ENCODE measurements at places on chromosomes 11 and 22.

GRCh38 chr11:131685206-131685605 lies 314.8 kb downstream of the NTM start:
- no peak for DNase-seq

DNA sequence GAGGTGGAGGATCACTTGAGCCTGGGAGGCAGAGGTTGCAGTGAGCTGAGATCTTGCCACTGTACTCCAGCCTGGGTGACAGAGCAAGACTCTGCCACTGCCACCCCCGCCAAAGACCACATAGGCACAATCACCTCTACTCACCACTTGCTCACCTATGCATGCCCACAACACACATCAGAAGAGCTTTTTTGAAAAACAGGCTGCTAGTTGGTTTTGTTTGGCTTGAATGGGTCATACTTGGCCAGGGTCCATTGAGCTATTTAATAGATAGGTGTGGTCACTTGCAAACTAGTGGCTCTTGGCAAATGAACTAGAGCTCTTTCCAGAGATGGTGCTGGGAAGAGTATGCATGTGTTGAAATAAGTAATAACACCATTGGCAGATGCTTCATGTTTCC lies 80.1 kb downstream of the EMSY start:
- no peak for DNase-seq

DNA sequence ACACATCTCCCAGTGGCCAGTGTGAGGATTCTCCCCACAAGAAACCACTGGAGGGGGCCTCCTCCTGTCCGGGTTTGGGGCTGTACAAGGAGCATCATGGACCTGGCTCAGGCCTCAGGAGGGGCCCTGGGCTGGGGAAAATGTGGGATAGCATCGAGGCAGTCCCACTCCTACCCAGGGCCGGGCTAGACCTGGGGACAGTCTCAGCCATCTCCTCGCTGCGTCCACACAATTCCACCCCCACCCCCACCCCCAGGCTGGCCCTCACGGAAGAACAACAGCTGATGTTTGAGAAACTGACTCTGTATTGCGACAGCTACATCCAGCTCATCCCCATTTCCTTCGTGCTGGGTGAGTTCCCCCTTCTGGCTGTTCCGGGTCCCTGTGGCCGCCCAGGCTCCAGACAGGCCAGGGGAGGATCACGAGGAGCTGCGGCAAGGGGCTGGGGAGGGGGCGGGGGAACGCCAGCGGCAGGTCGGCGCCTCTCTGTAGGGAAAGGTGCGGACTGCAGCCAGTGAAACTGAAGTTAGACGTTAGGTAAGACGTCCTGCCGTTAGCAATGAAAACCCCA lies 4.8 kb downstream of the BEST1 start:
- DNase-seq, result no peak

DNA sequence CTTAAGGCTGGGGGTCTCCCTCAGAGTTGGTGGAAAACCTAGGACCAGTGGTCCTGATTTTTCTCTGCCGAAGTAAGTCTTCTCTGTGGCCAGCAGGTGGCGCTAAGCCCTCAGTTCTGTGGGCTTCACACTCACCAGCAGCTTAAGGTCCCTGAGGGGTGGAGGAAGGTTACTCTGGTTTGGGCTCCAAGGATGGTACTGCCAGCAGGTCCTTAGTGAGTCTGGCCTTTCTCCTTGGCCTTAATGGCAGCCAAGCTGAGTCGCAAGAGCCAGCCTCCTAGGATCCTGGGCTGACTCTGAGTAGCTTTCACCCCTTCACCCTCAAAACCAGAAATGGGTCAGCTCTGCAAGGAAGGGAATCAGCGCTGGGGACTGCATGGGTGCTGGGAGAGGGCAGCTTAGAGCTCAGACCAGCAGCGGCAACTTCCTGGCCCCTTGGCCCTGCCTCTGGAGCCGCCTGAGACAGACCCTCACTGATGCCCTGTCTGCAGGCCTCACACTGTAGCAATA lies 4.4 kb downstream of the KCNJ11 start:
- DNase-seq, result peak; percentile 72

DNA sequence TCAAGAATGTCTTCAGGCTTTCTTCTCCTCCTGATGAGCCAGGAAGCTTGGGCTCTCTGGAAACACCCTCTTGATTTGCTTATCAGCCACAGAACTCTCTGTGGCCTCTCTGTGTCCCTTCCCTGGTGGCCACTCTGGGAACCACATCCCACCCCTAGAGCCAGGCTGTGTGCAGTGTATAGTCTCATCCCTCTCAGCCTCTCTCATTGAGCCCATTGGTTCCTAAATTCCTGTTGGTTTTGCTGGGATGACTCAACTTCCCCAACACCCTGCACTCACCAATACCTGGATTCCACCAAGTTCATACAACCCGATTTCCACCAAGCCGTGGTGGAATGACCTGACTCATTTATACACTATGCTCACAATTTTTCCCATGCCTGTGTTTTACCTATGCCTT lies 5.2 kb downstream of the IRAG1 start:
- no peak for DNase-seq

DNA sequence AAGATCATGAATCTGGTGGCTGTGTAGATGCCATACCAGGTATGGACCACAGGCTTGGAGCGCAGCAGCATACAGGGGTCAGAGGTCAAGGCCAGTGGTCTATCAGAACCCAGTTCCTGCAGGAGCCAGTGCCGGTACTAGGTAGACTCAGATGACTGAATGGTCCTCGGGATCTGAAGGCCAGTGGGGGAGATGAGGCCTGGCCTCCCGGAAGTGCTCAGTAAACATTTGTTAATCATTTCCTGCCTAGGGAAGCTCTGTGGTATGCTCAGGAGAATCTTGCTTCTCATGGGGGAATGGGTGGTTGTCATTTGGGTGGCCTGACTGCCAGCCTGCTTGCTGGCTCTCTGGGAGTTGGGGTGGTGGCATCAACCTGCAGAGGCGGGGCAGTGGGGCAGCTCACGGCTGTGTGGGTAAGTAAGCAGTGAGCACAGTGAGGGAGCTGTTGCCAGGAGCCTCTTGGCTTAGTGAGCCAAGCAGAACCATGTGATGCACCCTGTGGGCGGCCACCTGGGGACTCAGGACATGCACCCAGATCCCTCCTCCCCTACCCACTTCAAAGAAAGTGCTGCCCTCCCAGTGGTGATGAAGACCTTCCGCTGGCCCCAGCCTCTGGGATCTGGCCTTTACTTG lies 33.0 kb downstream of the PTPRJ start:
- DNase-seq, result no peak

DNA sequence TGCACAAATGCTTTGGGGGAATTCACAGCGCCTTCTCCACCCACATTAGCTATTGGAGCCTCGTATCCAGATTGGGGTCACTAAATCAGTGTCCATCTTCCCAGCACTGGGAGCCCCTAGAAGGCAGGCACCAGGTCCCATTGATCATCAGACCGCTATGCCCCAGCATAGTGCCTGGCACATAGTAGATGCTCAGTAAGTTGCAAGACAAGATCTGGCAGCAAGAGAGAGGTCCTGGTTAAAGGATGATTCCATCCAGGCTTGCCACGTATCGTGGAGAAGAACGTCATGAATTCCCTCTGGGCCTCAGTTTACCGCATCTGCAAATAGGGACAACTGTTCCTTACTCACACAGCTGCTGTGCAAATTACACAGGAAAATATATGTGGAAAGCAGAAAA lies 1.7 kb downstream of the TMEM184B start:
- no peak for DNase-seq

- DNase-seq, result no peak
These were observed 60.0 kb downstream of the COMMD9 start for GRCh38 chr11:36229091-36229705.

DNA sequence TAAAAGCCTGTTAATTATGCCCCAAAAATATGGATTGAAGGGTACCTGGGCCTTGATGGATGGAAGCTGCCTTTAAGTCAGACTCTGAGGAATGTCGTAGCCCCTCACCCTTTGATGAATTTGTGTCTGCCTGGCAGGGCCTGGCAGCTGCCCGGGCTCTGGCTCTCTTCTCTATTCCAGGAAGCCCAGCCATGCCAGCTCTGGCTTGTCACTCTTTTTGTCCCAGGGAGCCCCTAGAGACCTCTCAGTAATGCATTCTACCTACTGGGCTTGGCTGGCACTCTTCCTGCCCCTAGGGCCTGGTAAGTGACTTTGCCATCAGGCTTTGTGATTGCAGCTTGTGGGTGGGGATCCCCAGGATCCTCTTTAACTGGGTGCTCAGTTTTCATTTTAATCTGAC lies 103.8 kb downstream of the GRIK4 start:
- DNase-seq, result no peak

- DNase-seq, result no peak
These were observed 84.8 kb downstream of the TP53I11 start for GRCh38 chr11:44865866-44866272.

GRCh38 chr11:76152741-76153570 lies 53.3 kb downstream of the WNT11 start:
- no peak for DNase-seq

DNA sequence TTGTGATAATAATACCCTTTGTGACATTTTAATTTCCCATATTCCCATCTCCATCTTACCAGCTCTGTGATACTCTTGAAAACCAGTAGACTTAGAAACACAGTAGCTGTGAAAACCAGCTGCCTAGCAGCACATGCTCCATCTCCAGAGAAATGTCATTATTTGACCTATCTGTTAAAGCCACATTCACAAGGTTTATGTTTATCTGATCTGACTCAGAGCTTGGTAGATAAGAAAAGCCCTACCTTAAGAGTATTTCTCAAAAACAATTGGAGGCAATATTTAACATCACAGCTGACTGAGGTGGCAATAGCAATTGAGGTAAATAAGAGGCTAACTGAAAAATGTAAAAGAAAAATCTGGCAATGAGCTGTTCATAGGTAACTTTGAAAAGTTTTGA lies 8.1 kb upstream of the ANO3 start:
- DNase-seq, result no peak

DNA sequence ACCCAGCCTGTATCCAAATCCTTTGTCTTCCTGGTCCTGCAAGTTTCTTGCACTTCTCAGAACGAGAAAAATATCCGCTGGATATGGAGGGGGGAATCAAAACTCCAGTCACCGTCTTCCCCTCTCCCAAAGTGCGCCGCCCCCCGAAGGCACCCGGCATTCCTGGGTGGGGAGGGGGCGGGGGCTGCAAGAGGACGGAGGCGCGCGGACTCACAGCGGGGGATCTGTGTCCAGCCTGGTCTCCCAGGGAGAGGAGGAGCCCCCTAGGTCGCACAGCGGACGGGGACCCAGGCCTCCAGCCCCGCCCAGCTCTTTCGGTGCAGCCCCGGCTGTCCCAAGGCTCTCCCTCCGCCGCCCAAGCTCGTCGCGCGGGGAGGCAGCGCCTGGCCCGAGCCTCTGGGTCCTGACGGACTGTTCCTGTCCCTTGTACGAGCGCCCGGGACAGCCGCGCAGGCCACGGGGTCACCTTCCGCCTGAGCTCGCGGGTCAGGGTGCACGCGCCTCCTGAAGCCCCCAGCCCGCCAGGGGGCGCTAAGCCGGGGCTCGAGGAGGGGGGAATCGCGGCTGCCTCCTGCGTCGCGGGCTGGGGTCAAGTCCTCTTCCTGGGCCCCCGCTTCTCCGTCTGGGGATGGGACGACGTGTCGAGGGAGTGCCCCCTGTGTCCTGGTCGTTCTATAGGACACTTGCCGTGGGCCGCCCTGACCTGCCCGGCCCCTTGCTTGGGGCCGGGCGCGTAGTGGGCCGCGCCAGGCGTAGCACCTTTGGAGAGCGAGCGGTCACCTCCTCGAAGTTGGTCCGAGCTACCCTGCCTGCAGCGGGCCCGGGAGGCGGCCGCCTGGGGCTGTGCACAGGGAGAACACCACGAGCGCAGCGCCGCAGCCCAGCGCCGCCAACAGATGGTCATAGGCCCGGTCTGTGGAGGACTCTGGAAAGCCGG lies 2.4 kb upstream of the WNT11 start:
- DNase-seq, result no peak

DNA sequence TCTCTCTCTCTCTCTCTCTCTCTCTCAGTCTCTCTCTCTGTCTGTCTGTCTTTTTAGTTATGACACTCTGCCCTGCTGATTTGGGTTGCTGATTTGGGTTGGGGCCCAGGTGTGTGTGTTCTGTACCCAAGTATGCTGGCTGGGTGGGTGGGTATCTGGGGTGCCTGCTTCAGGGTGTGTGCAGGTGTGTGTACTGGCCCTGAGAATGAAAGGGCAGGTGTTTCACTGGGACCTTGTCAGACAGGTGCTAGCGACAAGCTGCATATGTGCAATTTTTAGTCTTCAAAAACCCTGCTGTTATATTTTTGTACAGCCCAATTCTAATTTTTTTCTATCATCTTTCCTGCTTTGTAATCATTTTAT lies 943 bp downstream of the CSF2RB start:
- DNase-seq, result no peak

DNA sequence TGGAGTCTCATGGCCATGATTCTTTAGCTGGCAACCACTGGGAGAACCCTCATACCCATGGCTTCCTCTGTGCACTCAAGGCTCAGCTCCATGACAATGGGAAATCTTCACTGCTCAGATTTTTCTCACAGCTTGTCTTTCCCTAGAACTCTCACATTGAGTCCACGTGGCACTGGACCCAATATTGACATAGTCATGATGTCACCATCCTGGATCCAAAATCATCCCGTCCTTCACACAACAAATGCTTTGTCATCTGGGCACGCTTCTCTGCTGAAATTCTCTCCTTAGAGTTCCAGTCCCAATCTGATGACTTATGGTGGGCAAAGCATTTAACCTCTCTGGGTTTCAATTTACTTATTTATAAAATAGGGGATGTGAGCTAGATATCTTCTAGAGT lies 37.7 kb upstream of the CD44 start:
- DNase-seq, result no peak

DNA sequence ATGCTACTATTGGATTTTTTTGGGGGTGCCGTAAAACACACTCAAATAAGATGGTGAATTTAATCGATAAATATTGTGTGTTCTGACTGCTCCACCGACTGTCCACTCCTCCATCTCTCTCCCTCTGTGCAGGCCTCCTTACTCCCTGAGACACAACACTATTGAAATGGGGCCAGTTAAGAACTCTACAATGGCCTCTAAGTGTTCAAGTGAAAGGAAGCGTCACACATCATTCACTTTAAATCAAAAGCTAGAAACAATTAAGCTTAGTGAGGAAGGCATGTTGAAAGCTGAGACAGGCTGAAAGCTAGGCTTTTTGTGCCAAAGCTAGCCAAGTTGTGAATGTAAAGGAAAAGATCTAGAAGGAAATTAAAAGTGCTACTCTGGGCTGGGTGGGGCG lies 156.7 kb downstream of the CTTN start:
- DNase-seq, result no peak

GRCh38 chr11:69896250-69896649 lies 77.0 kb upstream of the FGF3 start:
- no peak for DNase-seq

- DNase-seq, result no peak
These were observed 45.9 kb downstream of the SLC1A2 start for GRCh38 chr11:35373284-35373933.

DNA sequence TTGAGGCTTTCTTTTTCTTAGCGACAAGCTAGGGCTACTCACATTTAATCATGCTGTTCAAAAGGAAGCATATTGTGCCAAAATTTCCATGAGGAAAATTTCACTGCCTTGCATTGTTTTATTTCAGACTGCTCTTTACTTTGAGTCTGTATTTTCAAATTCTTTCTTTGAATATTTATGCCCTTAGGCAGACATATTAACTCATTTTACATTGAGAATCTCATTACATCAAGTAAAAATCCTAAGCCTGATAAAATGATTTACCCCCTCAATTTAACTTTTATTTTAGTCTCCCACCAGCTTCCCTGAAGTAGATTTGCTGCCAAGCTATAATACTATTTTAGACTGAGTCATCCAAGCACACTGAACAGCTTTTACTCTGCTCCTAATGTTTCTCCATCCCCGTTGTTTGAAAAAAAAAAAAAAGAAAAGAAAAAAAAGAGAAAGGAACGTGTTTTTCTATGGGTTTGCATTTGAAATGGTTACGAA lies 189.3 kb upstream of the MTMR2 start:
- no peak for DNase-seq
